ENCODE measurements at places on chromosomes 12 and 14. TPM values are rescaled to one million over a fixed set of nuclear protein-coding genes. Genes with fewer than 3 reads are reported as not detected.

Gene DLK1
- total RNA-seq: not detected

Gene ARL1
- total RNA-seq: 78.9 TPM

DNA sequence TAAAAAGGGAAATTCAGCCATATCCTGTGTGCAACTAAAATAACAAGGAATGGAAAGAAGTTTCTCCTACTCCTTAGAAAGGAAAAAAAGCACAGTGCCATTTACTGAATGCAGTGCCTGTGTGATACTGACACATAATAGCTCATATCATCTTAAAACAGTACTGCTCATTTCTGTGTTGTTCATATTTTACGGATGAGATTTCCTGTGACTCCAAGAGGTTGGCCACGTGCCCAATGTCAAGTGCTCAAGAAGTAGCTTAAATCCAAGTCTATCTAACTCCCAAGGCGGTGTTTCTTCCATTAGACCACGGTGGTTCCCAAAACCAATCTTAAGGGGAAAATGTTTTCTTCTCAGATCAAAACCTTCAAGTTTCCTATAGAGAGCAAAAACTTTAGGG lies 20.0 kb downstream of the MAP3K9 start:
- H3K36me3 ChIP-seq: no peaks in the 10 kb centered on the region
- H3K4me1 ChIP-seq: peaks cover 3% of the 10 kb centered on the region
- no peak overlapping the region for H3K4me3 ChIP-seq
- DNase-seq: peak; percentile 70
- no peaks in the 10 kb centered on the region for H3K27me3 ChIP-seq
- H3K27ac ChIP-seq: no peak overlapping the region

DNA sequence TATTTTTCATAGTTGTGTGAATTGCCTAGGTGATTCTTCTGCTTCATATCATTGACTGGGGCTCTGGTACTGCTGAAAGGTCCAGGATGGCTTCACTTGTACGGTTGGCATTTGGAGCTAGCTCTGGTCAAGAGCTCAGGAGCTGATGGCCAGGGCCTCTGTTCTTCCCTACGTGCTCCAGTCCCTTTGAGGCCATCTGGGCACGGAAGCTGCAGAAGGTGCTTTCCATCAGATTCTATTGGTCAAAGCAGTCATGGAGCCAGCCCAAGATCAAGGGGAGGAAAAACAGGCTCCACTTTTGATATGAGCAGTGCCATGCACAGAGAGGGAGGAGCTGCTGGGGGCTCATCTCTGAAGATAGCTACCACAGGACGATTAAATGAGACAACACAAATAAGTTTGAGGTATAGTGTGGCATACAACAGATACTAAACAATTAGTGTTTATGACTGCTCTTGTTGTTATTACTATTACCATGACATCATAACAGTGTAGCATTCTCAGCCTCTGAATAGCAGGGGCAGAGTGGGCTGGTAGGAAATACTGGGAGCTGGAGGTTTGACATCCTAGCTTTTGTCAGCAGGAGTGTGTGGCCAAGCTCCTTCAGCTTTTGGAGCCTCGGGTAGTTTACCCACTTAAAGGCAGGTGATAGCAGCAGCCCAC lies 10.4 kb downstream of the KRT83 start:
- peaks cover 51% of the 10 kb centered on the region for H3K27me3 ChIP-seq
- H3K36me3 ChIP-seq: no peaks in the 10 kb centered on the region
- H3K4me1 ChIP-seq: no peaks in the 10 kb centered on the region
- H3K27ac ChIP-seq: no peak overlapping the region

DNA sequence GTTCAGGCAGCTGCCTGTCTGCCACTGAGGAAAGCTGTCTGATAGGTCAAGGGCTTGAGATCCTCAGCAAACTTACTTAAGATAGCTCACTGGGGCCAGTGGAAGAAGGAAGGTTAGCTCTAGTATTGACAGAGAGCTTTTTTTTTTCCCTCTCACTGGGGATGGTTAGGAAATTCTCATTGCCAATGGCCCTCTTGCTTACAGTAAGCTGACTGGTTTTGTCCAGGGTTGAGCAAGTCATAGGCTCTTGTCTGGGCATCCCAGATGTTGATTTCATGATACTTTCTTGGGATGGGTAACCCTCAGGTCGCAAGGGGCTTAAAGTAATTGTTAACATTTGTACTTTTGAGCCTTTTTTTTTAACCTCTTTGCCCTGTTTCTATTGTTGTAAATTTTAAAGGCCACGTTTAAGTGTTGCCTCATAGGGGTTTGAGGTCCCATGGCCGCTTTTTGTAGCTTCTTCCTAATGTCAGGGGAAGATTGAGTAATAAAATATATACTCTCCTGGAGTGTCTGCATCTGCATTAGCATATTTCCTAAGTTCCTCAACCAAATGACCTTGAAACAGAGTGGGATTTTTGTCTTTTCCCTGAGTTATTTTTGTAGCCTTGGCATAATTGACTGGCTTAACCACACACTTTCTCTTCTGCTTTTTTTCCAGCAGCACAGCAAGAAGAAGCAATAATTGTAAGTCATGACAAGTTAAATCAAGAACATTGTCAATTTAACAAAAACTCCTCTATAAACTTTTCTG lies 716.0 kb downstream of the LRFN5 start:
- H3K4me1 ChIP-seq: no peaks in the 10 kb centered on the region
- H3K4me3 ChIP-seq: no peak overlapping the region
- H3K27ac ChIP-seq: no peak overlapping the region
- H3K27me3 ChIP-seq: no peaks in the 10 kb centered on the region

GRCh38 chr12:110531741-110532333 lies 29.7 kb downstream of the RAD9B start:
- no peaks in the 10 kb centered on the region for H3K27me3 ChIP-seq
- no peak overlapping the region for H3K27ac ChIP-seq
- DNase-seq: no peak

- H3K4me1 ChIP-seq: peaks cover 4% of the 10 kb centered on the region
- peaks cover 36% of the 10 kb centered on the region for H3K36me3 ChIP-seq
- peak; percentile 21 for DNase-seq
- no peak overlapping the region for H3K4me3 ChIP-seq
These were observed 46.6 kb downstream of the LGMN start for GRCh38 chr14:92701826-92702225.

DNA sequence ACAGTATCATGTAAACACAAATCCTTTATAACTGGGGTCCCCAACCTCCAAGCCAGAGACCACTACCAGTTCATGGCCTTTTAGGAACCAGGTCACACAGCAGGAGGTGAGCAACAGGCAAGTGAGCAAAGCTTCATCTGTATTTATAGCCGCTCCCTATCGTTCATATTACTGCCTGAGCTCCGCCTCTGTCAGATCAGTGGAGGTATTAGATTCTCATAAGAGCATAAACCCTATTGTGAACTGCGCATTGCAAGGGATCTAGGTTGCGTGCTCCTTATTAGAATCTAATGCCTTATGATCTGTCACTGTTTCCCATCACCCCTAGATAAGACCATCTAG lies 49.9 kb downstream of the LRP6 start:
- no peak for DNase-seq
- no peaks in the 10 kb centered on the region for H3K27me3 ChIP-seq
- H3K4me3 ChIP-seq: no peak overlapping the region
- H3K27ac ChIP-seq: no peak overlapping the region
- peaks cover 19% of the 10 kb centered on the region for H3K4me1 ChIP-seq

DNA sequence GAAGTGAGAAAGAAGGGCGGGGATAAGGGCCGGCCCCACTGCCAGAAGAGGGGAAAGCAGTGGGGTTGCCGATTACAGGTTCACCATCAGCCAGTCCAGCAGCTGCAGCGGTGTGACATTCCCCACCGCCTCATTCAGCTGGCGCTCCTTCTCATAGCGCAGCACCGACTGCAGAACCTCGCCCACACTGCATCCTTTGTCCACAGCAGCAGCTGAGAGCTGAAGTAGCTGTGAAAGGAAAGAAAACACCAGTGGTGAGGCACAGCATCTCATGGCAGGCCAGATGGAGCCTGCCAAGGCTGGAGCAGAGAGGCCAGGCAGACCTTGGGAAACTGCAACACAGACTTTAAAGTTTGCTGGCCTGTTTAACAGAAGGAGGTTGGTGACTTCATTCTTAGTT lies 33.2 kb downstream of the AKAP3 start:
- H3K36me3 ChIP-seq: peaks cover 55% of the 10 kb centered on the region
- H3K27me3 ChIP-seq: no peaks in the 10 kb centered on the region
- no peak overlapping the region for H3K4me3 ChIP-seq
- H3K4me1 ChIP-seq: no peaks in the 10 kb centered on the region

Gene DBX2
- not detected for total RNA-seq

Gene MYF5
- total RNA-seq: not detected

GRCh38 chr12:124961055-124961454 lies 27.9 kb downstream of the DHX37 start:
- no peak for DNase-seq
- no peaks in the 10 kb centered on the region for H3K27me3 ChIP-seq
- peaks cover 76% of the 10 kb centered on the region for H3K36me3 ChIP-seq
- no peak overlapping the region for H3K27ac ChIP-seq
- H3K4me3 ChIP-seq: no peak overlapping the region
- H3K4me1 ChIP-seq: no peaks in the 10 kb centered on the region

- H3K4me3 ChIP-seq: peak overlapping the region; percentile 82
- H3K27me3 ChIP-seq: no peaks in the 10 kb centered on the region
- DNase-seq: peak; percentile 80
- H3K27ac ChIP-seq: peak overlapping the region; percentile 91
- H3K4me1 ChIP-seq: peaks cover 25% of the 10 kb centered on the region
These were observed 2.4 kb downstream of the SINHCAF start for GRCh38 chr12:31323391-31324115.

DNA sequence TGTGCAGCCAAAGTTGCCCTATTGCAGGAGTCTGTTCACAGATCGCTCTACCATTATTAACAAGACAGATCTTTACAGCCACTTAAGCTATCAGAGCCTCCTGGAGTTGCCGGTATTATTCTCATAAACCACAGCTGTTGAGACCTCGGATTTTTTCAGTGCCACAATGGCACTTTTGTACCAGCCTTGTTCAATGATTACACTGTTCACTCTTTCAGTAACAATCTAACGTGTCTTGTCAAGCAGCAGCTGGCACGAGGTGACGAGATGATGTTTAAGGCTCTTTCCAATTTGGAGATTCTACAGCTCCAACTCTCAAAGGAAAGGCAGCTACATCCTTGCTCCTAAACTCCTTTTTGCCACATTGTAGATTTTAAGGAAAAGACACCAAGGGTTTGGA lies 30.7 kb downstream of the LRIG3 start:
- peaks cover 55% of the 10 kb centered on the region for H3K36me3 ChIP-seq

DNA sequence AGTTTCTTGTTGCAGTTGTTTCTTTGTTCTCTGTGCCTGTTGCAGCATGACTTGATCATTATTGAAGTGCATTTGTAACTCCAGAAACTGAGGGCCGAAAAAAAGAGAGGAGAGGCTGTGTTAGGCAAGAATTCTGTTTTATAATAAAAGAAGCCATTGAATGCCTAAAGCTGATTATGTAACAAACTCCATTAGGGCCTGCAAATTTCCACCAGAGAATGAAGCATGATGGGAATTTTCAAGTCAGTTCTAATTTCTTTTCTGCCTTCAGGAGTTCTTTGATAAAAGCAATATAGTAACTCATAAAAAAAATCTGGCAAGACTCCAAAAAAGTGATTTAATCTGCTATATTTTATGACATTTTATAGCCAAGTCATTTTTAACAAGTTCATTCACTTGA lies 156.7 kb upstream of the RASSF8 start:
- H3K4me1 ChIP-seq: no peaks in the 10 kb centered on the region
- DNase-seq: no peak
- H3K36me3 ChIP-seq: no peaks in the 10 kb centered on the region
- no peak overlapping the region for H3K27ac ChIP-seq
- no peaks in the 10 kb centered on the region for H3K27me3 ChIP-seq
- H3K4me3 ChIP-seq: no peak overlapping the region

Gene AMDHD1
- 1.4 TPM for total RNA-seq

GRCh38 chr14:97978341-97978740 lies 1181.2 kb downstream of the VRK1 start:
- H3K27me3 ChIP-seq: no peaks in the 10 kb centered on the region
- peak overlapping the region; percentile 46 for H3K4me3 ChIP-seq
- no peaks in the 10 kb centered on the region for H3K36me3 ChIP-seq
- DNase-seq: peak; percentile 85
- peak overlapping the region; percentile 67 for H3K27ac ChIP-seq

- DNase-seq: no peak
- no peaks in the 10 kb centered on the region for H3K36me3 ChIP-seq
- H3K27ac ChIP-seq: no peak overlapping the region
- H3K4me3 ChIP-seq: no peak overlapping the region
- no peaks in the 10 kb centered on the region for H3K27me3 ChIP-seq
These were observed 105.1 kb downstream of the SCARB1 start for GRCh38 chr12:124758266-124759220.

DNA sequence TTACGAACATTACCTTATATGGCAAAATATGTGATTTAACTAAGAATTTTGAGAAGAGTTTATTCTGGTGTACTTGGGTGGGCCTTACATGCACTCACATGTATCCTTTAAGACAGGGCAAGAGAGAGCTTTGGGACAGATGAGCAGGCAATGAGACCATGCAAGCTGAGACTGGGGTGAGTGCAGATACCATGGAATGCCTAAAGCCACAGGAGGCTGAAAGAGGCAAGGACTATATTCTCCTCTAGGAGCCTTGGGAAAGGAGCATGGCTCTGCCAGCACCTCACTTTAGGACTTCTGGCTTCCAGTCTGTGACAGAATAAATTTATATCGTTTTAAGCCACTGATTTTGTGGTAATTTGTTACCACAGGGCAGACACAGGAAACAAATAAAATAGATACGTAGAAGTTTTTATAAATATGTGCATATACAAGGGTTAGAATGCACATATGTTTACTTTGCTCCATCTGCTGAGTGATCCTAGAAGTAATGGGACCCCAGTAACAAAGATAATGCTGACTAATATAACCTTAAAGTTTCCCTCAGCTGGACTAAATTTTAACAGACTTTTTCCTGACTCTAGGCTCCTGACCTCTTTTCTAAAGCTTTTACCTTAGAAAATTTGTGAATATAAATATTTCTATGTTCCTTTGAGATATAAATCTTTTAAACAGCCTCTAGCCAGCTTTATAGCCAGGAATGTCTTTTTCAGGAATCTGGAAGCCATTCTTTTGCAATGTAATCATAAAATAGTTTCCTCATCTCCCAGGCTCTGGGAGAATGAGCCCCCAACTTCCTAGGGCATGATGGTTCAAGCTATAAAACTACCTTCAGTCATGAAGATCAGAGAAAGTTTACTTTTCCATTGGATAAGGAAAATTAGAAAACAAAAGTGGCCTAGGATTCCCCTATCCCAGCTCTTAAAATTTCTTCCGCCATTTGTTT lies 216.8 kb downstream of the PPFIA2 start:
- H3K27me3 ChIP-seq: no peaks in the 10 kb centered on the region
- no peak for DNase-seq
- H3K4me3 ChIP-seq: no peak overlapping the region
- no peaks in the 10 kb centered on the region for H3K4me1 ChIP-seq
- no peak overlapping the region for H3K27ac ChIP-seq

GRCh38 chr12:91180582-91181395 lies 1.8 kb downstream of the DCN start:
- no peak for DNase-seq
- H3K4me1 ChIP-seq: no peaks in the 10 kb centered on the region
- H3K36me3 ChIP-seq: no peaks in the 10 kb centered on the region

Gene PAPOLA
- 153 TPM for total RNA-seq

Gene ESPL1
- 0.35 TPM for total RNA-seq

- no peaks in the 10 kb centered on the region for H3K27me3 ChIP-seq
- no peak for DNase-seq
- H3K4me3 ChIP-seq: no peak overlapping the region
- peaks cover 3% of the 10 kb centered on the region for H3K4me1 ChIP-seq
These were observed 29.2 kb upstream of the SPTLC2 start for GRCh38 chr14:77645520-77646230.

Gene RPS6KL1
- total RNA-seq: 5.1 TPM

Gene GZMB
- 8.1 TPM for total RNA-seq

- H3K4me1 ChIP-seq: no peaks in the 10 kb centered on the region
- peaks cover 52% of the 10 kb centered on the region for H3K27me3 ChIP-seq
- no peak overlapping the region for H3K27ac ChIP-seq
- DNase-seq: no peak
- no peaks in the 10 kb centered on the region for H3K36me3 ChIP-seq
These were observed 129.8 kb downstream of the AACS start for GRCh38 chr12:125194987-125195386.

All from upper lobe of right lung (tissue), 1 donor.